AG04450 (cell line): ENCODE measurements at places on chromosomes 3 and 15.

DNA sequence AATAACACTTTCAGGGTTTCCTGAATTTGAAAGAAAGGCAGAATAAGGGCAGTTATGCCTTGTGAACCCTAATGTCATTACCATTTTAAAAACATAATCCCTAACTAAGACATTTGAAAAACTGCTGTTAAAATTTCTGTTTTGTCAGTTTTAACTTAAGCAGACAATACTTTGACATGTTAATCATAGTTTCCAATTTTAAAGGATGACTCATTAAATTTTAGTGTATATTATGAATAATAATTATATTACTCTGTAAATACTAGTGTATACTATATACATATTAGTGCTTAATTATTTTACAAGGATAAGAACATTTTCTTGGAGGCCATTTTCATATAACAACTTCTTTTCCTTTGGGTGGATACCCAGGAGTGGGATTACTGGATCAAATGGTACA, 553.1 kb upstream of the BCHE start:
- no peak for DNase-seq

DNA sequence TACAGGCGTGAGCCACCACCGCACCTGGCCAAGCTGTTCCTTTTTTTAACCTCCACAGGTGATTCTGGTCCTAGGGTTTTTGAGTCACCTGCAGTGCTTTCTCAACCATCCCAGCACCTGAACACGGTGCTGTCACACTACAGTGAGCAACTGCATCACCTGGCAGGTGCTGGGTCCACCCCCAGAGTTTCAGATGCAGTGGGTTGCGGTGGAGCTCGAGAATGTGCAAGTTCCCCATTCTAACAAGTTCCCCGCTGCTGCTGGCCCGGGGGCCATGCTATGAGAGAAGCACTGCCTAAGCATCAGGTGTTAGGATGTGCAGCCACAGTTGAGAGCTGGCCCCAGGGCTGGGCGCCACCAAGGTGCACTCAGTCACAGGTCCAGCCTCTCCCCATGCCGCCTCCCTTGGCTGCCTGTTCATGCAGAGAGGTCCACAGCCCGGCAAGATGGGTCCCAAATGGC, 18.0 kb downstream of the ISG20 start:
- no peak for DNase-seq

DNA sequence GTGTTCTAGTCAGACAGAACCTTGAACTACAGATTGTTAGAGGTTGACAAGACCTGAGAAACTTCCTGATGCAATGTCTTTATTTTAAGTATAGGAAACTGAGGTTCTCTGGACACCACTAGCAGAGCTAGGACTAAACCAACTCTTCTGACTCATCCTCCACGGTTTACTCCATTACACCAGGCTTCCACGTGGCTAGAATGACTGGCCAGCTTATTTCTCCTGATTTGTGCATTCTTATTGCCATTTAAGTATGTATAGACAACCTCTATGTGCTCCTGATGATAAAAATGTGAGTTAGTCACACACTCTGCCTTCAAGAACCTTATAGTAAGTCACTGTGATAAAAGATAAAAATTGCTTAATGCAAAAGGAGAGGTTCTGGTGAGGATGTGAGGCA, 182.7 kb downstream of the MEX3B start:
- DNase-seq = peak; percentile 64

DNA sequence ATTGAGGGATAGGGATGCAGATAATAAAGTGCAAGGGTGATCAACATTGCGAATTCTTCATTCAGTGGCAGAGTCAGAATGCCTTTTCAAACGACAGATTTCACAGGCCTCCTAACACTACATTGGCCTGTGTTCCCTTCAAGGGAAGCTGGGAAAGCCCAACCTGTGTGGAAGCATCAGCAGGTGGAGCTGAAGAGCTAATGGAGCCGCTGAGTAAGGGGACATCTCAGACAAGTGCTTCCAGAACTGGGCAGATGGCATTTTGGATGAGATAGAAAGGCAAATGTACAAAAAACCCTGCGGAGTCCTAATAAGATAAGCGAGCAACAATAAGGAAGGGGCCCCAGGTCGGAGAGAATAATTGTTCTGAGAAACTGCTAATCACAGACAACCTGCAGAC, 8.5 kb upstream of the SLC24A5 start:
- DNase-seq = no peak

- no peak for DNase-seq
These were observed 69.1 kb downstream of the SSUH2 start for GRCh38 chr3:8575364-8576104.

DNA sequence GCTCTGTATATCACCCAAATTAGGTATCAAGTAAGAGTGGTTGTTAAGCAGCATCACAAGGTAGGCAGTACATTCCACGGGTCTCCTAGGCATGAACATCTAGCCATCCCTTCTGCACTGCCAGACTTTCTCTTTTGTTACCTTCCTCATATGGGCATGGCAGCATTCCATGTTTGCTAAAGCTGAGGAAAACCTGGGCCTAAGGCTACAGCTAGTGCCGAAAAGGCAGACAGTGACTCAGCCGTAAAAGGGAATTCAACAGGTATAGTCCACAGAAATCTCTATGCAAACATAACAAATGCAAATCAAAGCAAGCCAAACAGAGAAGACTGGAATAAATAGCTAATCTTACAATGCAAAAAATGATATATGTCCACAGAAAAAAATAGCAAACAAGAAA, 645.4 kb downstream of the ZBBX start:
- DNase-seq = no peak

DNA sequence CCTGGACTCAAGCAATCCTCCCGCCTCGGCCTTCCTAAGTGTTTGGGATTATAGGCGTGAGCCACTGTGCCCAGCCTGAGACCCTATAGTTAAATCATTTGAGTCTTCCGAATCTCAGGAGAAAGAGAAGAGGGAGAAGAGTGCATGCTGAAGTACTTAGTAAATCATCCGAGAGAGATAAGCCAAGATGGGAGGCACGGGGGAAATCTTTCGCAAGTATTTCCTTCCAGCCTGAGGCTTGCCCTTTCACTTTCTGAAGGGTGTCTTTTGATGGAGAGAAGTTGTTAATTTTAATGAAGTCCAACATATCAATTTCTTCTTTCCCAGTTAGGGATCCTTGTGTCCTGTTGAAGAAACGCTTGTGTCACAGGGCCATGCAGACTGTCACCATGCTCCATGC, 97.1 kb upstream of the SLC6A6 start:
- DNase-seq = no peak

DNA sequence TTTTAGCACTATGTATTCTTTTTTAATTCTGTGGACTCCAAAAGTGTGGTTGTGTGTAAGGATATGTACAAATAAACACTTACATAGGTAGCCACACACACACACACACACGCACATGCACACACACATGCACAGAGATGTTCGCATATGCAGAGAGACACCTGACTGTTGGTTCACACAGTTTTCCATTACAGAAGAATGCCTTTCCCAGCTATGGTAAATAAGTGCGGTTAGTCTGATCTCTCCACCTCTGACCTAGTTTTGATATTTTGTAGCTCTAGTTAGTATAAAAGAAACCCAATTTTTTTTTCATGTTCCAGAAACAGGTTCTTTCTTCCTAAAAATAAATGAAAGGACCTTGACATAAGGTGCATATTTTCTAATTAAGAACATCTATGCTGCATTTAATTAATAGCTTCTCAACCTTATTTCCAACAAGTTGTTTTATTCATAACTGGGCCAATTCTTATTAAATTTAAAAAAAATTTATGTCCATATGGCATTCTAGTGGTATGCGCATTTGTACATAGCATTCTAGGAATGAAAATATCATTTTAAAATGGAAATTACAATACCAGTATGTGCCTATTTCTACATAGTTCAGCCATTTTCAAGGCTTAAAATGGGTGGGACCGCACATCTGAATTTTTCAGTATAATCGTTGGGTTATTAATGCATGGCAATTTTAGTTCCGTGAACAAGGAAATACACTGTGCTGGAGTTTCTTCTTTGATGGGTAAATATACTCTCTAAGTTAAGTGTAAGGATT, 27.2 kb downstream of the TMEM108 start:
- DNase-seq = no peak

DNA sequence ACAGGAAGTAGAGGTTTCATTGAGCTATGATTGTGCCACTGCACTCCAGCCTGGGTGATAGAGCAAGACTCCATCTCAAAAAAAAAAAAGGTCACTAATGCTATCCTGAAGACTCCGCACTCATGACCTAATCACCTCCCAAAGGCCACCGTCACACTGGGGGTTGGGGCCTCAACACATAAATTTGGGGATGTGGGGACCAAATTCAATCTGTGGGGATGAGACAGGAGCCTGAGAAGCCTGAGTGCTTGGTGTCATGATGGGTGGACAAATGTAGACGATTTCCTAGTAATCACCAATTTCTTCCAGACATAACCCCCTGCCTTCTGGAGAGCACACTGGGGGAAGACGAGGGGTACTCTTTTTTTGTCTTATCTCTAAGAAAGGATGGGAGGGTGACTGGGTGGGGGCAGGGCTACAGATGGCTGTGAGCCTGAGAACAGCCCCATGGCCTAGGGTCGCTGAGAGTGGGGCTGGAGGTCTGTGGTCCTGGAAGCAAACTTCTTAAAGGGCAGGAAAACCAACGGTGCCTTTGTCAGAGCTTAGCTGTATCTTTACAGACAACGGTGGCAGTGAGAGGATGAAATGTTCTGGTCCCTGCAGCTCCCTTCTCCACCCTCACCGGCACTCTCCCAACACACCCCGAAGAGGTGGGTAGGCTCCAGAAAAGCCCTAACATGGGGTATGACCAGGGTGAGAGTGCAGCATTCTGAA, 16.6 kb upstream of the KLF13 start:
- DNase-seq = no peak

DNA sequence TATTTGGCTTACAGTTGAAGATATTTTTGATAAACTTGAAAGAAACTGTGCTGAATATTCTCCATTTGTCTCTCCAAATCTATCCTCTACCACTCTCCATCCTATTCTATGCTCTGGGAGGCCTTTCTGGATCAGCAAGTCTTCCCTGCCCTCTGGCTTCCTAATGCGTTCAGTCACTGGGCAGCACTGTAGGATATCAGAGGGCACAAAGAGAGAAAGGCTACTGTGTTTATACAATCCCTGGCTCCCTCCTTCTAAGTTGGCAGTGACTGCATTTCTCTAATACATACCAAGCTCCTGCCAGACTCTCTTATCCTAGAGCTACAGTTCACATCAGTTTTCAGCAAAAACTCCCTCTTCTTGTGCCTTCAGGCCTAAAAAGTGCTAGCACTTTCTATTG, 102.1 kb upstream of the FHIT start:
- DNase-seq = no peak

DNA sequence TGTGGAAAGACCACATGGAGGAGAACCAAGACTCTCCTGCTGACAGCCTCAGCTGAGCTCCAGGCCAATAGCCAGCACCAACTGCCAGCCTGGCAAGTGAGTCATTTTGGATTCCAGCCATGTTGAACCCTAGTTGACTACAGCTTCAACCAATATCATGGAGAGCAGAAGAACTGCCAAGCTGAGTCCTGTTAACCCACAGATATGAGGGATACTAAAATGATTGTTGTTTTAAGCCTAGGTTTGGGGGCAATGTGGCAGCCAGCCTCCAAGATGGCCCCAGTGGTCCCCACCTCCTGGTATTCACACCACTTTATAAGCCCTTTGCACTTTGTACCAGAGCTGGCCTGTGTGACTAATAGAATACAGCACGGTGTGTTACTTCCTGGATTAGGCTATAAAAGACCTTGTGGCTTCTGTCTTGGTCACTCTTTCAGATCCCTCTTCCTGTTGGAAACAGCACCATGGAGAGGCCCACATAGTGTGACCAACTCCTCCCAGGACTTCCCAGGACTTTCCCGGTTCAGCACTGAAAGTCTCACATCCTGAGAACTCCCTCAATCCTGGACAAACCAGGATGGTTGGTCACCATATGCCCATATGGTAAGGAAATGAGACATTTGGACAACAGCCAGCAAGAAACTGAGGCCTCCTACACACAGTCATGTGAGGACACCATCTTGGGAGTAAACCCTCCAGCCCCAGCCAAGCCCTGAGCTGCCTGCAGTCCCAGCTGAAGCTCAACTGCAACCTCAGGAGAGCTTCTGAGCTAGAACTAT, 32.4 kb upstream of the CDV3 start:
- DNase-seq = no peak

DNA sequence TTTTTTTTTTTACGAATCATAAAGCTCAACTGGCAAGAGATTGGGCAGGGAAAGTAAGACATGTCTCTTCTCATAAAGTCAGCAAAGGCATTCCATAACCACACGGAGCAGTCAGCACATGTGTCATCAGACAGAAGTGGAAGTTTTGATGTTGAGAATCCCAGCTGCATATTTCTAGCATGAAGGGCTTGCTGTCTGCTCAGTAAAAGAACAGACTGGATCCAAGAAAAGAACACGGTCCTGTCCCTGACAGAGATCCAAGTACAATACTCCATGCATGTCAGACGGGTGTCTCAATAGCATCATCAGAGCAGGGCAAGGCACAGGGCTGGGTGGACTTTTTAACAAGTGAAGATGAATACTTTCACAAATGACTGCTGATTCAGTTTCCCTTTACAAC, 38.2 kb downstream of the ABI3BP start:
- peak; percentile 71 for DNase-seq

DNA sequence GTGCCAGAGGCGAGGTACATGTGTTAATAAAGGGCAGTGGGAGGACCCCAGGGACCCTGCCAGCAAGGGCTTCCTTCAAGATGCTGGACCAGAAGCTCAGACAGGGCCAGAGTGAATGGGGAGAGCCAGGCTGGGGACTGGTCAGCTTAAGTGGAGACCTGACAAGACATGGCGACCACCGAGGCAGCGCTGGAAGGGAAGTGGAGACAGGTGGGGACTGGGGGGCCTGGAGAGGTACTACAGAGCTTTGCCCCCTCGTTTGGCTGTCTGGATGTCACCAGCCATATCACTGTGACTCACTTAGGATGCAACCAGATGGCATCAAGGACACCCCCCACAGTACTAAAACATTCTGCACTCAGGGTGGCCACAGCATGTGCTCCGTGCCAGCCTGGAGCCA, 97.9 kb downstream of the ADCY5 start:
- no peak for DNase-seq

DNA sequence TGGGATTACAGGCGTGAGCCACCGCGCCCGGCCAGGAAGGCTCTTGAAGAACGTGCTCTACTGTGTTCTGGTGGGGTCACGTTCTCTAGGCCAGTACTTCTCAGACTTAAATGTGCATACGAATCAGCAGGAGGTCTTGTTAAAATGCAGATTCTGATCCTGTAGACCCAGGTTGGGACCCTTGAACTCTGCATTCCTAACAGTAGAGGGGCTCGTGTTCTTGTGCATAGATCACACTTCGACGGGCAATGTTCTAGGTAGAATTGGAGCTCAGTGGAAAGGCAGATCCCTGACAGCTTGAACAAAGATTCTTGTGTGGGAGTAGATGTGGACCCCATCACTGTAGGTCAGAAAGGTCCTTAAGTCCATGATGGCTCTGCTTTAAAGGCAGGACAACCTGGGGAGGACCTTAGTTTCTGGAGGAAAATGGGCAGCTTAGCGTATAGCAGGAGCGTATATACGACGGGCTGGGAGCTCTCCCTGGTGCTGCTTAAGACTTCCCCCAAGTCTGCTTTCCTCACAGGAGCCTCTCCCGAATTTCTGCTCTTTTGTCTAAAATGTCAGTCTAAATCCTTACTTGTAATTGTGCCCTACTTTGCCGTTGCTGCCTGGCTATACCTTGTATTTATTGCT, 16.9 kb upstream of the FAM81A start:
- DNase-seq = no peak
